Cardiac septum (tissue), 1 donor: ENCODE measurements at places on chromosomes 12 and 14. TPM values are rescaled to one million over a fixed set of nuclear protein-coding genes. Genes with fewer than 3 reads are reported as not detected.

DNA sequence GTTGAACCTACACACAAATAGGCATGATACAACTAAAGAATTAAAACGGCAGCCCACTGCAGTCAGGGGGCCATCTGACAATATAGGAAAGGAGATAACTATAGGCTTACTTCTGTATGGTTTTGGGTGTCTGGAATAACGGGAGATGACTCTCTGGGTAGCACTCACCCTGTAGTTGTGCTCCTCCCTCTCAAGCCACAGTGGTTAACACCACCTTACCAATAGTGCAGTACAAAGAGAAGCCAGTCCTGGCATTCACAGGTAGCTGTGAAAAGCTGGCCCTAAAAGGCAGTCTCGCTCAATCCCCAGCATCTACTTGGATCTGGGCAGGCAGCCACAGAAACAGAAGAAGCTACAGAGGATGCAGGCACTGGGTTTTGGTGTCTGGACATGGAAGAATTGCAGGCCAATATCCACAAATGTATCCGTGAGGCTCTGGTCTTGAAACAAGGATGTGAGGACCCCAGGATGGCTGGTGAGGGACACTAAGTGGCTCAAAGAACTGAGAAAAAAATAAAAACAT lies 93.0 kb downstream of the DPF3 start:
- no peak for DNase-seq

GRCh38 chr12:16229676-16230075 lies 47.8 kb downstream of the SLC15A5 start:
- DNase-seq, result no peak

GRCh38 chr14:23183479-23183878 lies at the start of gene SLC7A8:
TSS of gene SLC7A8 (minus strand) at chr14:23183660. CDS start at chr14:23182914, 746 bp downstream.
- no peak for DNase-seq

DNA sequence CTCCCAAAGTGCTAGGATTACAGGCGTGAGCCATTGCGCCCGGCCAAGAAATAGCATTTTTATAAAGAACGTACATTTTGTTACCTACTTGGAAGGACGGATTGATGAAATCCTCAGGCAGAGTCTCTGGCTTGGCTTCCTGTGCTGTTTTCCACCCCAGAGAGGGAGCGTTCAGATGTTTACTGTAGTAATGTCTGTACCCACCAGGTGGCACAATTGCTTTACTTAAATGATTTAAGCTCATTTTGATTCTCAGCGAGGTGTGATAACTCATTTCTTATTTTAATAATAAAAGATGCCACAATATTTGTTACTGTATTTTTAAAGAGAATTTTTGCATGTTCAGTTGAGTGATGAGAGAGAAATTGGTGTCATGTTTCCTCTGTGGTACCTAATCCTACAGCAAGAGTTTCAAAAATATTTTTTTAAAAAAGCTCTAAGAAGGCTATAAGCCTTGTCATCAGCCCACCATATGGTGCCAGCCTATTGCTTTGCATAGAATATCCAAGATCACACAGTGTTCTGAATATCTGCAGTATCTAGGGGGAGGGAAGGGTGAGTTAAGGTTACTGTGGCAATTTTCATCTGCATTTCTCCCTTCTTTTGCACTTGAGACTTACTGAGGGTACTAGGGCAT lies 82.6 kb upstream of the TRAF3 start:
- no peak for DNase-seq

NINJ2 gene
- 3.9 TPM for total RNA-seq

DNA sequence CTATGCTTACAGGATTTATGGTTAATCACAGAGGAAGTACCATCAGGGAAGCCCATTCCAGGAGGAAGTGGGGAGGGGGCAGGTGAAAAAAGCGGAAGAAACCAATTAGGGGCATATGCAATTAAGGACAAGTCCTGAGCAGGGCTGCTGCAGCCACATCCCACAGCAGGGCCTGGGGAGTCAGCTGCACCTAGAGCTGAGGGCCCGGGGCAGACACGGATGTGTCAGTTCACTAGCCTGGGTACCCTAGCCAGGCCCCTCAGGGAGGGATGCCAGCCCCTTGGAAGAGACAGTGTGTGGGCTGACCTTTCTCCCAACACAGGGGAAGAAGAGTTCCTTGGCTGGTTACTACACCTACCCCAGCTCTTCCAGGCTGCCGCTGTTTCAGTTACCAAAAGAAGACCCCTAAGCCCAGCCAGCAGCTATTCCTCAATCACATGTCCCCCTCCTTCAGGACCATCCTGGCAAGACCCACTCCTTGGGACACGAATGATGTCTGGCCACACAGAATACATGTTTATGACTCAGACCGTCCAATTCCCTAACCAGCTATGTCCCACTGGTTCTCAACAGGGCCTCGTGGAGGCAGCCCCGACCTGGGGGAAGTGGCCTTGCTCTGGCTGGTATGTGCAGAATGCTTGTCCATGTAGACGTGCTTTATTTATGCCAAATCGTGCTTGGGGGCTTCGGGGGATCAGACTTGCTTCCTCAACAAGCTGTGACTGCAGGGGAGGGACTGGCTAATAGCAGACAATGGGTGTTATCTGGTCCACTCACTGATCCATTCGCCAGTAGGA lies 133.7 kb upstream of the RTL1 start:
- DNase-seq, result peak; percentile 50

GRCh38 chr12:66242311-66242710 lies 53.3 kb downstream of the IRAK3 start:
- no peak for DNase-seq

DNA sequence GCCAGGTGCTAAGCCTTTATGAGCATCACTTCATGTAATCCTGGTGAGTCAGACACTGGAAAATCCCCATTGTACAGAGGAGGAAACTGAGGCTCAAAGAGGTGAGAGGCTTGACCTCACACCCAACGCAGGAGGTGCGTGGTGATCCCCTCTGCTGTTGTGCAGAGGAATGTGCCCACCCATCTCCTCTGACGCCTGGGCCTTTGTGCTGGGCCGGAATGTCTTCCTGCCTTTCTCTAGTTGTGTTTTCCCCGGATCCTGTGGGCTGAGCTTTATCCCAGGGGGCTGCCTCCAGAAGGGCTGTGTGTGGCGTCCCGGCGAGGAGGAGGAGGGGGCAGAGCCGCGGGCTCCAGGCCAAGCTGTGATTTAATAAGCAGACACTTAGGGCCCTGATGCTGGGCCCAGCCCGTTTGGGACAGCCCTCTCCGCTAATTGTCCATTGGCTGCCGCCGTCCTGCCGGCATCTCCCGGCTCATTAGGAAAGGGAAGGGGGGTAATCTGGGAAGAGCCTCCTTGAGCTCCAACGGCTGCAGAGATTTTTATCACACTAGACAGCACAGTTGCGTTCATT lies 653.6 kb downstream of the MED13L start:
- DNase-seq, result peak; percentile 87

DNA sequence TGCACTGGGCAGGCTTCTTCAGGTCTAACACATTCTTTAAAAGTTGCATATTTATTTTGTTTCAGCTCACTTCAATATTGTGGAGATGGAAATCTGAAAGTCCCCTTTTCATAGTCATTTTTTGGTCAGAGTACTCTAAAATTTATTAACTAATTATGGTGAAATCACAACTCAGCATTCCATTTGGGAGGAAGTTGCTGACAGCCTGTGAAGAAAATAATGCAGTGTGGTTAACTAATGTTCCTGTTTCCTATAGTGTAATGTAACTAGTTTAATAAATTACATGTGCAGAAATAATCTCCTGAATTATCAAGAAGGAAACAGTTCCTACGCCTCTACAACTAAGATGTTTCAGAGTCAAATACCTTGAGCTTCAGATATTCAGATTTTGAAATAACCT lies 17.1 kb downstream of the LRFN5 start:
- no peak for DNase-seq

CDH24 gene
- 2.6 TPM for total RNA-seq

DNA sequence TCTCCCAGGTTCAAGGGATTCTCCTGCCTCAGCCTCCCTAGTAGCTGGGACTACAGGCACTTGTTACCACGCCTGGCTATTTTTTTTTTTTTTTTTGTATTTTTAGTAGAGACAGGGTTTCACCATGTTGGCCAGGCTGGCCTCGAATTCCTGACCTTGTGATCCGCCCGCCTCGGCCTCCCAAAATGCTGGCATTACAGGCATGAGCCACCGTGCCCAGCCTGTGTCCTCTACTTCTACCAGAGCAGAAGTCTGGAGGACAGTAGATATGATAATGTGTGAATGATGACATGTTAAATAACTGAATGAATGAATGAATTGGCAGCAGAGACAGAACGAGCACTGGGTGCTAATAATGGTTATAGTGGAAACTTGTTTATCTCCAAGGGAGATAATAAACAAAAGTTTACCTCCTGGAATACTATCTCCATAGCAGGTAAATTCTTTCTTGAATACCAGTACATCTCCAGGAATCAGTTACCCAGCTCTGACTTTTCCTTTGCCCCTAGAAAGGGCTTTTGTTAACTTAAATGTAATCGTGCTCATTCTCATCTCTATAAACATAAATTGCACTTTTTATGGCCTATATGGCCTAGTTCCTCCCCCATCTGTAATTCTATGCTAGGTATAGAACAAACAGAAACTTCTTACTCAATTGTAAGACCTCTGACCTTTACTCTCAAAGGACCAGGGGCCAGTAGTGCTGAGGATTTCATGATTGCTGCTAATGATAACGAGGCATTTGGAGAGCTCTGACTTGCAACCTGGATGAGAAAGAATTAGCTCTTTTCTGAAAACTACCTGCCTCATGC lies 7.2 kb upstream of the LGALS3 start:
- no peak for DNase-seq

DNA sequence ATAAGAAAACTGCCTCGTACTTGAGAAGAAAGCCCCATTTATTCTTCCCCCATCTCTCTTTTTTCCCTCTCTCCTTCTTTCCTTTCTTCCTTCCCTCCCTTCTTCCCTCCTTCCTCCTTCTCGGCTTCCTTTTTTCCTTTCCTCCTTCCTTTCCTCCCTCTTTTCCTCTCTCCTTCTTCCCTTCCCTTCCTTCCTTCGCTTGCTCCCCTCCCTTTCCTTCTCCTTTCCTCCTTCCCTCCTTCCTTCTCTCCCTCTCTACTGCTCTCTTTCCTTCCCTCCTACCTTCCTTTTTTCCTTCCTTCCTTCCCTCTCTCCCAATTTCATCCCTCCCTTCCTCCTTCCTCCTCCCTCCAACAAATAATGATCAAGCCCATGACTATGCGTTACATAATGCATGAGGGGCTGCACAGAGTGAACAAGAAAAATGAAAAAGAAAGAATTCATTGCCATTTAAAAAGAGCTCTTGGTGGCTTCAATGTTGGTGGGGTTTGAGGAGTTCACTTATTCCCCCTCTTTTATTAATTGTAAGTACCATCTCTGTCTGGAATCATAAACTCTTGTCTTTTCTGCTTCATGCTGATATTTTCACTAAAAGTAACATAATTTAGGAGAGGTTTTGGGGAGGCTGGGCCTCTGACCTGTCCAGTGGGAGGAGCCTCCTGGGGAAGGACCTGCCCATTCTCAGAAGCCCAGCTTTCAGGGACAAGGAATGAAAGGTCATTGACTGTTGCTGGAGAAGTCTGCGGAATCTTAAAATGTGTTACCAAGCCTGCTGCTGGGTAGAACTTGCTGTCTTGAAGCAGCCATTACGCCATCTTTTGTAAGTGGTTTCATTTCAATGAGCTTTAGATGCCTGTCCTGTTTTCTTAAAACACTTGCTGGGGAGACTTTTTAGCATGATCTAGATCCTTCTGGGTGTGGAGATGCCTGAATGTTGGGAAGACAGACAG lies 144.3 kb downstream of the CHST11 start:
- DNase-seq, result no peak

DNA sequence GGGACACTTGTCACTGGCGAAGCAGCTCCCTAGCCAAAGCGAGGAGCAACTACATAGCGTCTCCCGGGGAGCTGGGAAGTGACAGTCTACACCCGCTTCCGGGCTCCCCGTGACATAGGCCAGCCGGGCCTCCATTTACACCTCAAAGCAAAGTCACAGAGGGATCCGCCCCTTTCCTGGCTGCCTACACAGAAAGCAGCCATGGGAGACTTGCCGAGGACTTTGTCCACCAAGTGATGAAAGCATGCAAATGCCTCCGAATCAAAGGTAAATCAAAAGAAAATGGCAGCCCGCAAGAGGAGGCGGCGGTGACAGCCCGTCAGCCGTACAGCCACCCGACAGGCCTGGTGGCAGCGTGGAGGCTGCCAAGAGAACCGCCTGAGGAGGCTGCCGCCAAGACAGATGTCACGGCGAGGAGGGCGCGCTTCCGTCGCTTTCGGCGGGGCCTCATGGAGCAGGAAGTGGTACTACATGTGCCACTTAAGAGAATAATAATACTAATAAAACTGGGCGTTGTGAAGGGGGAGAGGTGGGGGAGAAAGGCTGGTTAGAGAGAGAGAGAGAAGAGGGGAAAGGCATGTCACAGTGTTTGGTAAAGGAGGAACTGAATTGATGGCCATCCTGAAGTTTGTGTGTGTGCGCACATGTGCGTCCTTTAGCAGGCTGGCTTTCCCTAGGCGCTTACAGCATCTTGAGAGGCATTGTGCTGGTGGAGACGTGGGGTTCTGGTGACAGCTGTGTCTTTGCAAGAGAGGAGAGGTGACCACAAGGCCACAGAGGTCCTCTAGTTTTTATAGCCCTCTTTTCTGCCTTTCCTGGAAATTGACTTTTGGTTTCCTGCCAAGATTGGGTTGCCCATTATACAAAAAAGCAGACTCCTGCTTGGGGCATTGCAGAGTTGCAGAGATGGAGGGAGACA lies 661.7 kb downstream of the VRK1 start:
- DNase-seq, result no peak

DAO gene
- not detected for total RNA-seq

GRCh38 chr12:80156306-80156705 lies 57.0 kb downstream of the OTOGL start:
- no peak for DNase-seq

- no peak for DNase-seq
Observed at GRCh38 chr12:71873821-71874220, 34.3 kb downstream of the TBC1D15 start.

- no peak for DNase-seq
Observed at GRCh38 chr12:3199551-3200031, 122.4 kb downstream of the TSPAN9 start.

- no peak for DNase-seq
Observed at GRCh38 chr14:74616996-74617700, 5.1 kb upstream of the LTBP2 start.

DNA sequence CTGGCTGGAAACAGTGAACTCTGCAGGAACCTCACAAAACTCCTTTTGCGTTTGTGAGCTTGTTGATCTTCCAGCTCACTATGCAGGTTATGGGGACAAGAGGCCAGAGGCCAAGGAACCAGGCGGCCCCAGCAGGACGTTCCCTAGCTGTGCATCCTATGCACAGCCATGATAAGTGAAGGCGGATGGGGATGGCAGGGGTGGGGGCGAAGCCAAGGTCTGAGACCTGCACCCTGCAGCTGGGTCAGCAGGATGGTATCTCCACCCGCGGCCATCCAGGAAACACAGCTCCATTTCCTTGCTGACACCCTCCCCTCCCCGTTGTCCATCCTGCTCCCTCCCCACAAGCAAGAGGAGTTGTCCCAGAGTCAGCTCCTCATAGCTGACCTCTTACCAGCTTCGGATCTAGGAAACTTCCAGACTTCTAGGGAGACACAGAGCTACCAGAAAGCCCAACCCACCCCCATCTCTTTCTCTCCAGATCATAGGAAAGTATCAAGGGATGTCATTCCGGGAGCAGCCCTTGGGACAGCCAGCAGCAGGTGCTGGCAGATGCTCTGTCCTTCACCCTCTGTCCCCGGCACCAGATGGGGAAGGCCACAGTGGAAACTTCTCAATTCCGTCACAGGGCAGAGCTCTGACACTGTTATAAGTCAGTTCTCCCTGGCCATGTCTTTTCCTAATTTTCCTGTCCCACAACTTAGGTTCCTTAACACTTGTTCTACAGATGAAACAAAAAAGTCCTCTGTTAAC lies 9.4 kb downstream of the ZBTB39 start:
- DNase-seq, result no peak
